ENCODE measurements at places on chromosomes 3 and 15.

GRCh38 chr3:128160661-128161060 is 7.4 kb downstream of the EEFSEC start:
- DNase-seq, result no peak

DNA sequence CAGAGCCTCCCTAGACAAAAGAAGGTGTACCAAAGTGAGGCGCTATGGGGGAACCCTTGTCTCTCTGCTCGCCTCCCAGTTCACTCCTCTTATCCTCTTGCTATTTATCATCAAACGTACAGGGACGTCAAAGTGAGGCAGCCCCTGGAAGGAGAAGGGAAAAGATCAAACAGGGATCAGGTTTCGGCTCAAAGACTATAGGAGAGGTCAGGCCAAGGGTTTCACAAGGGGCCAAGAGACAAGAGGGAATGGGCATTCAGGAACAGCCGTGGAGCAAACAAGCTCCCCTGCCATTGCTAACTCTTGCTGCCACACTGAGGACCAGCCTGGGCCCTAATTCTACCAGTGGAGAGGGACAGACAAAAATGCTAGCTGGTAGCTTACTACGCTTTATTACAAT is 168.7 kb downstream of the GREM1 start:
- DNase-seq, result no peak

- no peak for DNase-seq
Observed at GRCh38 chr3:94378322-94378721, 315.5 kb downstream of the NSUN3 start.

- no peak for DNase-seq
Observed at GRCh38 chr15:52491472-52491871, 37.2 kb downstream of the MYO5A start.

- DNase-seq, result no peak
Observed at GRCh38 chr3:143035466-143036211, 34.3 kb downstream of the U2SURP start.

DNA sequence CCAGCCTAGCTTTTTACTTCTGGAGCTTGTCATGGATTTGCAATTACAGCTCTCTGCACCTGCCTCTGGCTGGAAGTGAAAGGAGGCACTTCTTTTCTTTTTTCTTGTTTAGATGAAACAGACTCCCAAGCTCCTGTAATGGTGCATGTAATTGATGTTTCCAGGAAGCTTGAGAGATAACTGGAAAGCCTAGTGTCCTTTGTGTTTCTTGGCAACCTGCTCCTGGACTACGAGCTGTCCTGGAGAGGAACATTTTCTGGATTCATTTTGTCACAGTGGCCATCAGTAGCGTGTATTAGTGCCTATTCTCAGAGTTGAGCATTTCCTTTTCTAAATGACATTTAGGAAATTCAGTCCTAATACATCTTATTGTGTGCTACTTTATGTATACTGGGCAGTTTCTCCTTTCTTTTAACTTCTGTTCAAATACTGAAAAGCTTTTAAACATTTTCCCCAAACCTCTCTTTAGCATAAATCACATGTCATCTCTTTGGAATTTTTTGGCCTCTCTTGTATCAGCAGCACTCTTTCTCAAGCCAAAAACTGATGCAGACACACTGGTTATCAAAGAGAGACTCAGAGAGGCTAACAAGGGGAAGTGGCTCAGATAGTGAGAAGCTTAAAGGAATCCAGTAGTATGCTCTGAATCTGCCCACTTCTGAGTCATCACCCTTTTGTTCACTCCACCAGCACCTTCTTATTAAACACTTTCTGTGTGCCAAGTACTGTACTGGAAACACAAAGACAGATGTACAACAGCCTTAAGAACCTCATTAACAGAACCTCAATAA is 62.6 kb upstream of the SLC2A2 start:
- DNase-seq, result peak; percentile 3

GRCh38 chr3:9119331-9119730 is 130.1 kb downstream of the SRGAP3 start:
- DNase-seq, result no peak
